ENCODE measurements at places on chromosomes 2 and 18.
A peak's percentile ranks its signal among the peaks of the same experiment; 100 is the strongest.

GRCh38 chr2:225400546-225401400 lies 1.3 kb downstream of the NYAP2 start:
- DNase-seq: no peak

GRCh38 chr2:43363120-43363519 lies 136.7 kb upstream of the ZFP36L2 start:
- no peak for DNase-seq

- DNase-seq: no peak
Measured at GRCh38 chr18:69865776-69866175, 81.9 kb downstream of the CD226 start.

DNA sequence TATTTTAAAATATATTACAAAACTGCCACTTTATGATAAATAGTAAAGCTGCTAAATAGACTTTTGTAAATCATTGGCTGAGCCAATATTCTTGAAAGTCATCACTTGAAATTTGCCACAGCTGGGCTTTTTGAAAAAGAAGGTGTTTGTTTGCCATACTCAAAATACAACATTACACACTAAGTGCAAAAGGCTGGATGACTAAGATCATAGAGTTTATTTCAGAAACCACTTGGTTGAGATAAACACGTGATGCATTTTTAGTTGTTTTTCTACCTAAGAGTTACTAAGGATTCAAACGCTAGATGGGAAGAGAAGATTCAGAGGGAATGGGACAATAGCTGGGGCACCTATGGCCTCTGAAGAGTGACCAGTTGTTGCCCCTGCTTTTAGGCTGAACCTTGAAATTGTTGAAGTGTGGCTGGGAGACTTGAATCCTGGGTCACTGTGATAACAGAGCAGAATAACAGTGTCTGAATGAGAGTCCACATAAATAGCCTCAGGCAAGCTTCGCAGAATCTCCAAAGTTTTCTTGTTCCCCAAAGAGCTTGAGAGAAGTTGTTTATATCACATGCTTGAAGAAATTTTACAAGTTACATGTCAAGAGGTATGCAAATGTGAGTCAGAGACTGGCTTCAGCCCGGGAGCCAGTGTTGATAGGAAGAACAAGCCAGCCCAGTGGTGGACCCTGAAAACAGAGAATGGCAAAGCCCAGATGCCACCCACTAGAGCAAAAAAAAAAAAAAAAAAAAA lies 409.8 kb downstream of the GPD2 start:
- DNase-seq: no peak

- no peak for DNase-seq
Measured at GRCh38 chr18:48035556-48035860, 105.0 kb upstream of the SMAD2 start.

- DNase-seq: no peak
Measured at GRCh38 chr2:73969356-73969755, 15.4 kb upstream of the TET3 start.

DNA sequence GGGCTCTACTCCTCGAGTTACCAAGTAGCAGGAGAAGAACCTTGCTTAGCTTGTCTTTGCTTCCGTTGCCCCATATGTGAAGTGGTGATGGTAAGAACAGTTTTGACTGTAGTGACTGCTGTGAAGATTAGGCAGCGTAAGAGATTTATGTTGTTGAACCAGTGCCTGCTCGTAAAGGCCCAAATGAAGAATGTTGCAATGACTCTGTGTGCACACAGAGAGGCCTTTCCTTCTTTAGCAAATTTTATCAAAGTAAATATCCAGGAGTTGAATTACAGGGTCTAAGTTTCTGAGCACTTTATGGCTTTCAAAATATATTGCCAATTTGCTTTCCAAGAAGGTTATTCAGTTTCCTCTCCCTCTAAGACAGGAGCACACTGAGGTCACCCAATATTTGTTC lies 14.5 kb downstream of the NTSR2 start:
- no peak for DNase-seq

DNA sequence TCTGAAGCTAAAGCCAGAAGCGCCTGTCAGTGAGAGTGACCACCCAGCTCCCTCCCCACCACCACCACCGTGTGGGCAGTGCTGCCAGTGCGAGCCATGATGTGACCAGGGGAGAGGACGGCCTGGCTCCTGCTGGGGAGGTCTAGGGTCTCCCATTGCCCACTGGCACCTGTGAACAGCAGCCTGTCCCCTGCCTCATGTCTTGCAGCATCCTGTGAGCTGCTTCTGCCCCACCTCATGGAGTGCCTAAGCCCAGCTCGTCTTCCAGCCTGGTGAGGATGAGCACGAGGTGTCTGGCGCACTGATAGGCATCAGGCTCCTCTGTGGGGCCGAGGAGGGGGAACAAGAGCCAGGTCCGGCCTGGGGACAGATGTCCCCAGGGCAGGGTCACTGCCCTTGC lies 61.4 kb downstream of the FAM168B start:
- no peak for DNase-seq

DNA sequence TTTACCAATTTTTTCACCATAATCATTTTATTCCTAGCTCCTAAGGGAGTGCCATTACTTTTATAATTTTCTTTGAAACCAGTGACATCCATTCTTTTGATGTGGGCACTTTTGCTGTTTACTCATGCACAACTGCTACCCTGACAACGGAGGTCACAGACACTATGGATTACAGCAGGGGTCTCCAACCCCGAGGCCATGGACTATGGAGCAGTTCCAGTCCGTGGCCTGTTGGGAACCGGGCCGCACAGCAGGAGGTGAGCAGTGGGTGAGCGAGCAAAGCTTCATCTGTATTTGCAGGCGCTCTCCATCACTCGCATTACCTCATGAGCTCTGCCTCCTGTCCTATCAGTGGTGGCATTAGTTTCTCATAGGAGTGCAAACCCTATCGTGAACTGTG lies 34.6 kb downstream of the PRPF40A start:
- DNase-seq: no peak

- no peak for DNase-seq
Measured at GRCh38 chr18:75106746-75107145, 102.2 kb downstream of the PTGR3 start.

DNA sequence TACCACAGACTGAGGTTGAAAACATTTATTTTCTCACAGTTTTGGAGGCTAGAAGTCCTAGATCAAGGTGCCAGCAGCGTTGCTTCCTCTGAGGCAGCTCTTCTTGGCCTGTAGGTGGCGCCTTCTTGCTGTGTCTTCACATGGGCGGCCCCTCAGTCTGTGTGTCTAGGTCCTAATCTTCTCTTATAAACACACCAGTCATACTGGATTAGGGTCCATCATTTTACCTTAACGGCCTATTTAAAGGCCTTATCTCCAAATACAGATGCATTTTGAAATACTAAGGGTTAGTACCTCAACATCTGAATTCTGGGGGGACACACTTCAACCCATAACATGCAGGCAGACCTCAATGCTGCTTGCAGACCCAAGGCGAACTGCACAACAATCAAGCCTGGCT lies 4.4 kb upstream of the RMC1 start:
- DNase-seq: peak; percentile 11

- peak; percentile 58 for DNase-seq
Measured at GRCh38 chr2:239401881-239402233, 1.0 kb upstream of the HDAC4 start.

DNA sequence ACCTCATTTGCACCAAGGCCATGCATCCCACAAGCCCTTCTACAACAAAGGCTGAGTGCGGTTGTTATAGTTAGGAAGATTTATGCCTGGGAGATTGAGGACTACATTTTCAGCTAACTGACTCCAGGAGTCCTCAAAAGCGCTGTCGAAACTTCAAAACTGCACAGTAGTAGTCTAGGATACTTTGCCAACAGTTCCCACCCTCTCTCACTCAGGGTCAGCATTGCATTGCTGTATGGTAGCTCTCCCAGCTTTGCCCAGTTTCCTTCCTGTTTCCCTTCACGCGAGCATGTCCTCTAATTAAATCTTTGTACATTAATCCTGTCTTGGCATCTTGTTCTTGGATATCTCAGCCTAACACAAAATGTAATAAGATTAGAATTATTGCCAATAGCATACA lies 420.6 kb upstream of the UBE2E3 start:
- no peak for DNase-seq

DNA sequence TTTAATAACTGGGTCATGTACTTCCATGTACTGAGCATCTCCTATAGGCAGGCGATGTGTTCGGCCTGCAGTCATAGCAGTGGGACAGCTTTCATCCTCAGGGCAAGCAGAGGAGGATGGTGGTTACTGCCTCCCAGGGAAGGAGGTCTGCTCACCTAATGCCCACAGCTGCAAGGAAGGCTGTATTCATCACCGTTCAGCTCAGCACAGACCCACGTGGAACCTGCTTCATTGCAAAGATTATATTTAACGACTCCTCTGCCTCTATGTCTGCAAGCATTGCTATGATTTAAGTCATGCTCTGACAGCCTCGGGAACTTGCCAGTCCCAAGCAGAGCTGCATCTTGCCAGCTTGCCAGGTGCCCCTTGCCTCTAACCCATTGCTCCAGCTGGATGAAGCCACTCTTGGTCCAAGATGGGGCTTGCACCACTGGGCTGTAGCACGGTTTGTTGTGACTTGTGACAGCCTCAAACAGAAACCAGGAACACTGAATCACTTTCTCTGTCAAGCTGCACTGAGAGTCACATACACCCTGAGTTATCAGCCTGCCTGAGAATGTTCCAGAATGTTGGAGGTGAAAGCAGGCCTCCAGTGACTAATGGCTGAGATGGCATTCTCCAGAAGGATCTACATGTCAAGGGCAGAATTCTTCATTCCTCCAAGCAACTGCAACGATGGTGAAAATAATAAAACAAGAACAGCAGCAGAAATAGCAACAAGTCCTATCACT lies 651.1 kb upstream of the ID2 start:
- no peak for DNase-seq

- DNase-seq: no peak
Measured at GRCh38 chr2:180609626-180610340, 370.6 kb upstream of the UBE2E3 start.

DNA sequence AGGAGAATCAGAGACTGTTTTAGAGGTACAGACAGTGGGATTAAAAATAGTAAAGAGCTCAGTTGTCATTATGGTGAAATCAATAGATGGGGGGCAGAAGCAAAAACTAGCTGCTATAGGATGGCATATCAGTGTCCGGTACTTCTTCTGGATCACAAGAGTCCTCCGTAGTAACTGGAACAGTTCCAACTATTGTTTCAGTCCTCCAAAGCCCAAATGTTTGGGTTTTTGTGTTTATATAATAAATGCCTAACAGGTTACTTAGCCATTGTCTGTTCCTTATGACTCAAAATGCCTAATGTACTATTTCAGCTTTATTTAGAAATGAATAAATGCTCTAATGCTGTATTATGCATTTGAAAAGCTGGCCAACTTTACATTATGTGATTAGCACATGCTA lies 401.2 kb downstream of the PTH2R start:
- DNase-seq: no peak

GRCh38 chr2:222592176-222592575 lies 63.7 kb downstream of the FARSB start:
- no peak for DNase-seq

- DNase-seq: no peak
Measured at GRCh38 chr2:109305490-109306167, 176.6 kb downstream of the SH3RF3 start.

DNA sequence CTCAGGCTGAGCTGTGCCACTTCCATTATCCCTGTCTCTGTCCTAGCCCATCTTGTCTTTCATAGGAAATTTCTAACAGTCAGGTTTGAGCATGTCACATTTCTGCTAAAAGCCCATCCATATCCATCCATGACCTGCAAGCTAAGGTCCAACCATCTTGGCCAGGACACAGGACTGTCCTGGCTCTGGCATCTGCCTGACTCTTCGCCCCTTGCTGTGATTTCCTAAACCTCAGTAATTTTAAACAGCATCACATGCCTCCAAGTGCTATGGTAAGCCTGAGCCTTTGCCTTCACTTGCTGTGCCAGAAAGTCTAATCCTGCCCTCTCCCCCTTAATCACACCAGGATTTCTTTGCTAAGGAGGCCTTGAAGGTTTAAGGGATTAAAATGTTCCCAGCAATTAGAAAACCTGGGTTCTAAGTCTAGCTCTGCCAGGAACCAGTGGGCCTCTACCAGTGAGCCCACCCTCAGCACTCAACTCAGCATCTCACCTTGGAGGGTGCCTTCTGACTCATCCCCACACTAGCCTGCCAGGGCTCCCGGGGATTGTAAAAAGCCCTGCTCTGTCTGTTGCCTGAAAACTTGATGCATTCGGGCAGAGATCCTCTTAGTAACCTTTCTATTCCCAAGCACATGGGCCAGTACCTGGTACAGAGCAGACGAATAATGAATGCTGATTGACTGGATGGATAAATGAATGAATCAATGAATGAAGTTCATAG lies 411.0 kb downstream of the LRATD1 start:
- DNase-seq: no peak

DNA sequence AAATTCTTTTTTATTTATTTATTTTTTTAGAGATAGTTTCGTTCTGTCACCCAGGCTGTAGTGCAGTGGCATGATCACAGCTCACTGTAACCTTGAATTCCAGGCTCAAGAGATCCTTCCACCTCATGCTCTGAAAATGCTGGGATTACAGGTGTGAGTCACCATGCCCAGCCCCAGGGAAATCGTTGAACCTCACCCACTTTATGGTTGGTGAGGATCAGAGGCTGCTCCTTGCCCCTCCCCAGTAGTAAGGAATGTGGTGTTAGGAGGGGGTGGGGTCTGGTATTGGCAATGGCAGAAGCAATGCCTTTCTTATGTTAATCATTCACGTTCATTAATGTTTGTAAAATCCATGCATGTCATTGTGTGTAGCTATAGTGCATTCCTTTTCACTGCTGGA lies 161.9 kb downstream of the SUCLG1 start:
- no peak for DNase-seq

DNA sequence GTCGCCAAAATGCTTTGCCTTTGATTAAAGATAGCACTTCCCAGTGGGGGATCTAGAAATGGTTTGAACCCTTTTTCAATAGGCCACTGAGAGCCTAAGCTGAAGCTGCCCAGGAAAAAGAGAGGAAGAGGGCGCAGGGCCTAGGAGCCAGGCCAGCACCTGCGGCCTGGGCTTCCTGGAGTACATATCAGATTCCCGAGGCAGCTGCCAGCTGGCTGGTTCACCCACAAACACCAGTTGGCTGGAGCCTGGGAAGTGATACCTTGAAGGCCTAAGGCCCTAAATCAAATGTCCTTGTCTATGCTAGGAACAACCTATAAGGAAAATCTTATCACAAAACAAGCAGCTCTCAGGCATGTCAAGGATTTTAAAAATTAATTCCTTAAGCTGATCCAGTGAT lies 37.1 kb downstream of the ANKRD44 start:
- DNase-seq: peak; percentile 87

DNA sequence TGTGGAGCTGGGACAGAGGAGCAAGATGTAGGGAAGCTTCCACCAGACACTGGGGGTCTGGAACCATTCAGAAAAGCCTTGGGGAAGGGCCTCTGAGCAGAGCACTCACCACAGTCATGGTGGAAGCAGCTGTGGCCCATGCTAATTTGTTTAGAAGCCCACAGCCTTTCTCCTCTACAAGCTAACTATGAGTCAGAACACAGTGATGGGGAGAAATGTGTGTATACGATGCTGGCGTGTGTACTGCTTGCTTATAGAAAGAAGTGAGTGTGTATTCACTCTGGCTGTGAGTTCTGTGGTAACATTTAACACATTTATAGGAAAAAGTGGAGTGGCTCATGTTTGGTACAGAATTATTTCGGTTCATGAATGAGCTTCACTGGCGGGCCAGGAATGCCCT lies 157.0 kb upstream of the ACAA2 start:
- no peak for DNase-seq

Data from NCI-H2029 (cell line).